COR-L47 (cell line): ENCODE measurements at places on chromosomes 16 and 17.

DNA sequence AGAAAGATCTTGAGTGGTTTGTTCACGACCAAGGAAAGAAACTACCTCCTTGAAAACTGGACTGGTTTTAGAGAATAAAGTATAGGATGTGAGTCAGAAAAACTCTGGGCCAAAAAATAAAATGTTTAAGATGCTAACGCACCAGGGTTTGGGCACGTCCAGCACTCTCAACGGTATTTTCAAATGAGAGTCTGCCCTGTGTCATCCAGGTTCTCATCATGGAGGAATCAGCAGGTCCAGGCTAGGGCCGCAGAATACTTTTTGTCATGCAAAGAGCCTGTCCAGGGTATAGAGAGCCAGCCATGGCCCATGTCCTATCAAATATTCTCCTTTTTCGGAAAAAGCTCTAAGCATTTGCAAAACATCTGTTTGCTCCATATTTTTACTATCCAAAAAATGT lies 2.4 kb downstream of the NXN start:
- no peak for DNase-seq

GRCh38 chr17:50129353-50129727 lies 620 bp downstream of the SAMD14 start:
- DNase-seq, result no peak

- DNase-seq, result no peak
These were observed 51.8 kb downstream of the MYH3 start for GRCh38 chr17:10605221-10605783.

- DNase-seq, result no peak
These were observed 44.5 kb downstream of the LAT start for GRCh38 chr16:29029168-29029994.

DNA sequence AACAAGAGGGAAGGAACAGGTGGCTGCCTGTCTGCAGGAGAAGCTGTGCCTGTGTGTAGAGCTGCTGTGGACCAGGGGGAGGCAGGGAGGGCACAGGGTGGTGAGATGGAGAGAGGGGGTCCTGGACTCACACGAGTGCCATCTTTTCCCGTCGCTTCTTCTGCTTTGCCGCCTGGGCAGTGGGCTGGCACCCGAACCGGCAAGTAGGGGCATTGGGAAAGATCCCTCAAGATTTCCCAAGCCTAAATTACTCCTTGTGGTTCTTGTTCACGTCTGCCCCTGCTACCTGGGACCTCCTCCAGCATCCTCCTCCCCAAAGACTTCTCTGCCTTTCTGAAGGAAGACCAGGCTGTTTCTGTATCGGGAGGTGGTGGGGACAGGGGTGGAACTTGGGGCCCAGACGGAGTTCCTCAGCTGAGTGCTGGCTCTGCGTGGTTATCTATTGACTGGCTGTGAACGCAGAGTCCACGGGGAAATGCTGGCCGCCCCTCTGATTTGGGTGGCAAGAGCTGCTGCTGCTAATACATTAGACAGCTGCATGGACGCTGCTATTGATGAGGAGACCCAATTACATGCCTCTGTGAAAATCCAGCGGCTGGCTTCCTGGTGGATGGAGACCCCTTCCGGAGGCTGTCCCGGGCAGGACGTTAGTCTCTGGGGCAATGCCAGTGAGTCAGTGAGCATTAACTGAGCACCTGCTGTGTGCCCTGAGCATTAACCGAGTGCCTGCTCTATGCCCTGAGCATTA lies 114.5 kb downstream of the OR1D5 start:
- DNase-seq, result no peak

DNA sequence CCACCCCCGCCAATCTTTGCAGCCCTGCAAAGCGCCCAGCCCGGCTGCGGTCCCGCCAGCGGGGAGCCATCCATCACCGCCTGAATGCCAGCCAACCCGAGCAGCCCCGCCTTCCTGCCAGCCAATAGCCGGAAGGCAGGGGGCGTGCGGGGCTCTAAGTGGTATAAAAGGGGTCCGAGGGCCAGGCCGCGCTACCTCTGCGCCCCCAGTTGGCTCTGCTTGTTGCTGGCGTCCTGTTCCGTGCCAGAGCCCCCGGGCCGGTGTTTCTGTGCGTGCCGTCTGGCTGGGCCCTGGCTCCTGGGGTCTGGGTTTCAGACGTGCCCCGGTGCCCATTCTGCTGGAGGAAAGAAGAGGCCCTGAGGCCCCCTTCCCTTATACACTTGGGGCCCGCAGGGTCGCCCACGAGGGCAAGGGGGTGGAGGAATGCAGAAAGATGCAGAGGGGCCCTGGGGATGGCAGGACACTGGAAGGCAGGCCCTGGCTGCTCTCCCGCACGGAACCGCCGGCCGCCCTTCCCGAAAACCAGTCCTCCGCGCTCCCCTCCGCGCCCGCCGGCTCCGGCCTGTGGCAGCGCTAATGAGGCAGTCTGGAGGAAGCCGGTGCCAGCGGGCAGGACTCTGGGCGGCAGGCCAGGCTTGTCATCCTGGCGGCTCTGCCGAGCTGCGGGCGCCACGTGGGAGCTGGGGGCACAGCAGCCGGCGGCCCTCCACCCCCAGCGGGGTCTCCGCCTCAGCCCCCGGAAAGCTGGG lies 14.0 kb downstream of the COPZ2 start:
- DNase-seq, result peak; percentile 87

- DNase-seq, result no peak
These were observed 10.6 kb downstream of the ZNF668 start for GRCh38 chr16:31063495-31063842.

DNA sequence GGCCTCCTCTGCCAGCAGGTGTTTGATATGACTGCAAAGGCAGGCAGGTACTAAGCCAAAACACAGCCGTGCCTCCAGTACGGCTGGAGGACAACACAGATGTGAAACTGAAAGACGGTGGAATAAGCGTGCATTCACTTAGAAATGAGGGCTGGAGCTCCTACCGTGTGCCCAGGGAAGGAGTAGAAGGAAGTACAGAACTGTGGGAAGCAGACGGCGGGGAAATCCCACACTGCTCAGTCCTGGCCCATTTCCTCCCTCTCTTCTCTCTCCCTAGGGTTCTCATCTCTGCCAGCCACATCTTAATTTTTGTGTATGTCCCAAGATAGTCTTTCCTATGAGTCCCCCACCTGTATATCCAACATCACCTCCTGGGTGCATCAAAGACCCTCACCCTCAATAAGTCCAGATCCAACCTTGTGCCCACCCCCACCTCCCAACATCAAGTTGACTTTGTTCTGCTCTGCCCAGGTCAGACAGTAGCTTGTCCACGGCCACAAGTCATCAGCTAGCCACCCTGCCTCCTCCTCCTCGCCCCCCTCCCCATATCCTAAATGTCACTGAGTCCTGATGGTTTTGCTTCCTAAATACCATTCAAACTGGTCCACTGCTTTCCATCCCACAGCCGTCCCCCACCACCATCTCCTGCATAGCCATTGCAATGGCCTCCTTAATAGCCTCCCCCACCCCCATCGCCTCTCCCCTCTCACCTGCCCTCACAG lies 77.1 kb upstream of the RPL38 start:
- no peak for DNase-seq

DNA sequence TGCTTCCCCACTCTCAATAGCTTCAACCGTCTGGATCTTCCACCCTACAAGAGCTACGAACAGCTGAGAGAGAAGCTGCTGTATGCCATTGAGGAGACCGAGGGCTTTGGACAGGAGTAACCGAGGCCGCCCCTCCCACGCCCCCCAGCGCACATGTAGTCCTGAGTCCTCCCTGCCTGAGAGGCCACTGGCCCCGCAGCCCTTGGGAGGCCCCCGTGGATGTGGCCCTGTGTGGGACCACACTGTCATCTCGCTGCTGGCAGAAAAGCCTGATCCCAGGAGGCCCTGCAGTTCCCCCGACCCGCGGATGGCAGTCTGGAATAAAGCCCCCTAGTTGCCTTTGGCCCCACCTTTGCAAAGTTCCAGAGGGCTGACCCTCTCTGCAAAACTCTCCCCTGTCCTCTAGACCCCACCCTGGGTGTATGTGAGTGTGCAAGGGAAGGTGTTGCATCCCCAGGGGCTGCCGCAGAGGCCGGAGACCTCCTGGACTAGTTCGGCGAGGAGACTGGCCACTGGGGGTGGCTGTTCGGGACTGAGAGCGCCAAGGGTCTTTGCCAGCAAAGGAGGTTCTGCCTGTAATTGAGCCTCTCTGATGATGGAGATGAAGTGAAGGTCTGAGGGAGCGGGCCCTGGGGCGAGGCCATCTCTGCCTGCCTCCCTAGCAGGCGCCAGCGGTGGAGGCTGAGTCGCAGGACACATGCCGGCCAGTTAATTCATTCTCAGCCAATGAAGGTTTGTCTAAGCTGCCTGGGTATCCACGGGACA lies 11.1 kb upstream of the CLEC18A start:
- DNase-seq, result no peak

DNA sequence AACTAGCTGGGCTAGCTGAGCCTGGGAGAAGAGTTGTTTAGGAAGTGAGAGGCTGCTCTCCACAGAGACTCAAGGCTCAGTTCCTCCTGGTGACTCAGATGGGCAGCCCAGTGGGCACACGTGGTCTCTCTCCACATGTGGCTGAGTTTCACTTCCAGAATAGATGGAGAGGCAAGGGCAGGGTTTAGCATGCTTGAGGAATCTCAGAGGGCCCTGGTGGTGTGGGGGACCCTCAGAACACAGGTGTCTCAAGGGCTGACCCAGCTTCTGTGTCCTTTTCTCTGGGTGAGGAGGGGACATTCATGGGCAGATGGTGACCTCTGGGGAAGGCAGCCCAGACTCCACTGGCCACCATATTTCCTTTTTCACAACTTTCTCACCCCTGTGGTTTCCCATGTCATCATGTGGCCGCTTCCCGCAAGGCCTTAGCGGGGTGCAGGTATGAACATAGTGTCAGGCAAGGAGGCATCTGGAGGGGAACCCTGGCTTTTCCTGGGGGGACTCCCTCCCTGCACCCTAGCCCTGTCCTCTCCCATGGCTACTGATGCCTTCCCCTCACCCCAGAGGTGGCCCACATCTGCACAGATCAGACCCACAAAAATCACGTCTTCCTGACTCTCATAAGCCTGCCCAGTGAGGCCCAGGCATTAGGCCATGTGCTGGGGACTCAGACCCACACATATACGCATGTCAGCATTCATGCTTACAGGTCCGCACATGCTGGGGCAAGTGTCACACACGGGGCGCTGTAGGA lies 3.3 kb downstream of the GRN start:
- no peak for DNase-seq

GRCh38 chr16:56477096-56477878 lies 25.9 kb downstream of the OGFOD1 start:
- DNase-seq, result no peak

- DNase-seq, result peak; percentile 16
These were observed 16.5 kb downstream of the SCNN1B start for GRCh38 chr16:23318639-23319038.

DNA sequence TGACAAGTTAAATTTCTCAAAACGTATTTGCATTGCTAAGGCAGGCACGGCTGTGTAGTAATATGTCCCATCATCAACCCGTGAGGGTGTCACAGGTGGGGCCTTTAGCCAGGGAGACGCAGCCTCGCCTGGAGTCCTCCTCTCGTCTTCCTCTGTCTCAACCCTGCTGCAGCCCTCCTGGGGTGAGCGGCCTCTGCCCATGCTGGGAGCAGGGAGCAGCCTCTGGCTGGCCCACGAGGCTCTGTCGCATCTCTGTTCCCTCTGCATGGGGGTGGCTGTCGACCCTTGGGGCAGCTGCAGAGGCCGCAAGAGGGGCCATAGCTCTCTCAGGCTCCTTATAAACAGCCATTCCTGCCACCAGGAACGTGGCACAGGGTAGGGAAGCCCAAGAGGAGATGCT lies 806 bp upstream of the SMIM5 start:
- DNase-seq, result no peak

DNA sequence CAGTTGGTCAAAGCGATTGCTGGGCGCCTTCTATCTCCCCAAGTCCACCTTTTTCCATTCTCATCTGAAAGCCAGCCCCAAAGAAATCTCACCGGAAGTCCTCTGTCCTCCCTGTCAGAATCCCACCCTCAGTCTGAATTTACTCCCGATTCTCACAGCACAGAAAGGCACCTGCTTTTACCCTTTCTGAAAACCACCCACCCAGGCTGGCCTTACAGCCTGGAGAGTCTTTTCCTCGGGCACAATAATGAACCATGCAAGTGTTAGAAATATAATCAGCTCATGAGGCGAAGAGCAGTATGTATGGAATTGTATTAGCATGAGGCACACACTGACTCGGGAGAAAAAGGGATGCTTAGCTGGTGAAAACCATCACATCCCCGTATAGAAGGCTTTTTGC lies 1.2 kb upstream of the ZFHX3 start:
- DNase-seq, result no peak

DNA sequence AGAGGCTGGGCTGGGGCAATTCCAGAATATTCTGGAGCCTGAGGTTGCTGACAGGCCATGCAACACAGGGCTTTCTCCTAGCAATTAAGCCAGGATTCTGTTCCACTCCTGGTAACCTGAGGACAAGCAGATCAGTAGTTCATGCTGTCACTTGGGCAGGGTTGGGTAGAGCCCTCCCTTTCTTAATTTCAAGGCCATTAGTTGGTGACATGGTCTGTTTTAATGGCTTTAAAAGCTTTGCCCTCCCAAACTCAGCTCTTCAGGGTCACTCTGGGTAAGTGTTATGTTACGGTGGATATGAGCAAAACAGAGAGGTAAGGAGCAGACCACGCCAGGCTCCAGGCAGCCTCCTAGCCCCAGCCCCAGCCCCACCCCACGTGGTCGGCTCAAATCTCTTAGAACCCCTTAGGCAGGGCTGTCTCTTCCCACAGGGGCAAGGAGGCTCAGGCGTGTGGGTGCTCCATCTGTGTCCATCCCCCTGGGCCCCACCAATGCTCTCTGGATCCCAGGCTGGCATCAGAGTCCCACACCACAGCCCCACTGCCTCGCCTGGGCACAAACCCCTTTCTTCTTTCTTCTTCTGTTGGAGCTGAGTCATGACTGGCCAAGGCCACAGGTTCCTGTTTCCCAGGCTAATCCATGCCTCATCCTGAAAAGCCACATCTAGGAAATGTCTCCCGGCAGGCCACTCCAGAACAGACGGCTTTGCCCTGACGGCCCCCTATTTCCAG lies 27.5 kb downstream of the CEP295NL start:
- DNase-seq, result no peak

GRCh38 chr16:17302214-17302613 lies 168.5 kb downstream of the XYLT1 start:
- no peak for DNase-seq

DNA sequence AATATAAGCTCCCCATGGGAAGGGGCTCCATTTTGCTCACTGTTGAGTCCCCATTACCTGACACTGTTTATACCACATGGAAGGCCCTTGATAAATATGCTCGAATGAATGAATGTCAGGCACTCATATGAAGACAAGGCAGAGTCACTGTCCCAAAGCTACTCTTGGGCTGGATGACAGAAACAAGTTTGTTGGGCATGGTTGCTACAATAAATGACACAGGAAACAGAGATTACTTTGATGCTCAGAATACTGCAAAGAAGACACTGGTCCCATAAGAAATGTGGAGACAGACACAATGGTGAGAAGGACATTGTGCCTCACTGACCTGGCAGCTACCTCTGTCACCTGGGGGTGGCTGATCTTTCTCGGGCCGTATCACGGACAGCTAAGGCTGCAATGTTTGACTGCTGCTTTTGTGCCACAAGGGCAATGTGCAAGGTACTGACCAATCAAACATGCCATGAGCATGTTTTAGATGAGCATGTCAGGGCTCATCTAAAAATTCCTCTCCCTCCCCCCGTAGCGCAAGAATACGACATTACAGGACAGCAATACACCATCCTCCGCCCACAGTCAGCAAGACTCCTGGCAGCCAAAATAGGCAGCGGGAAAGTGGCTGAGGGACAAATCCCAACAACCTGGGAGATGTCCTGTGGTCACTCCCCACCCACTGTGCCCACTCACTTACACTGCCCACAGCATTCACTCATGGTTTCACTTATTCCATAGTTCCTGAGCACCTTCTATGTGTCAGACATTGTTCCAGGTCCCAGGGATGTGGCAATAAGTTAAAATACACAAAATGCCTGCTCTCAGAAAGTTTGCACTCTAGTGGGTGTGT lies 5.0 kb downstream of the PIK3R6 start:
- no peak for DNase-seq

- no peak for DNase-seq
These were observed 47.8 kb upstream of the IRF8 start for GRCh38 chr16:85851034-85851785.
